Endodermal cell (in vitro differentiated cells): ENCODE measurements at places on chromosomes 12 and 14.

DNA sequence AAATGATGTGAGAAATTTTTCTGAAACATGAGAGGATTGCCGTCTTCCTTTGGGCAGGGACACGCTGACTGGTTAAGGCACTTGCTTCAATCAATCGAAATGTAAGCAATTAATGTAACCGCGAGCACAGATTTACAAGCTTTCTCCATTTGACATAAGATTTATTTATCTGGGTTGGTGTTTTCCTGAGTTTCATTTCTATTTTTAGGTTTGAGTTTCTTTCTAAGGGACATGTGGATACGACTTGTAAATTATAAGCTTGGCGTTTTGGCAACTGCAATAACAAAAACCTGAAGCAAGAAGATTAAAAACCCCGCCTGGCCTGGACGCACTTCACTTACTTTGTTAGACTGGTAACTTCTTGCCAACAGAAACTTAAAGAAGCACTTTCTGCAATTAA lies 20.3 kb upstream of the SINHCAF start:
- no peak for DNase-seq

- no peak for DNase-seq
Observed at GRCh38 chr12:128783129-128783574, 40.6 kb downstream of the SLC15A4 start.

GRCh38 chr14:57749267-57749666 lies 116.6 kb downstream of the SLC35F4 start:
- no peak for DNase-seq

GRCh38 chr12:76375939-76376338 lies 27.7 kb upstream of the BBS10 start:
- no peak for DNase-seq

- no peak for DNase-seq
Observed at GRCh38 chr12:8455727-8456360, at the start of gene CLEC6A. Gene CLEC6A, plus strand, starts transcription at chr12:8455962. Its CDS starts 150 bp downstream, at chr12:8456112.

GRCh38 chr12:53782093-53782703 lies 30.4 kb upstream of the CISTR start:
- DNase-seq: no peak

GRCh38 chr12:92987362-92987761 lies 58.3 kb upstream of the EEA1 start:
- no peak for DNase-seq

GRCh38 chr12:112973011-112973735 lies 5.1 kb upstream of the OAS2 start:
- DNase-seq: no peak

DNA sequence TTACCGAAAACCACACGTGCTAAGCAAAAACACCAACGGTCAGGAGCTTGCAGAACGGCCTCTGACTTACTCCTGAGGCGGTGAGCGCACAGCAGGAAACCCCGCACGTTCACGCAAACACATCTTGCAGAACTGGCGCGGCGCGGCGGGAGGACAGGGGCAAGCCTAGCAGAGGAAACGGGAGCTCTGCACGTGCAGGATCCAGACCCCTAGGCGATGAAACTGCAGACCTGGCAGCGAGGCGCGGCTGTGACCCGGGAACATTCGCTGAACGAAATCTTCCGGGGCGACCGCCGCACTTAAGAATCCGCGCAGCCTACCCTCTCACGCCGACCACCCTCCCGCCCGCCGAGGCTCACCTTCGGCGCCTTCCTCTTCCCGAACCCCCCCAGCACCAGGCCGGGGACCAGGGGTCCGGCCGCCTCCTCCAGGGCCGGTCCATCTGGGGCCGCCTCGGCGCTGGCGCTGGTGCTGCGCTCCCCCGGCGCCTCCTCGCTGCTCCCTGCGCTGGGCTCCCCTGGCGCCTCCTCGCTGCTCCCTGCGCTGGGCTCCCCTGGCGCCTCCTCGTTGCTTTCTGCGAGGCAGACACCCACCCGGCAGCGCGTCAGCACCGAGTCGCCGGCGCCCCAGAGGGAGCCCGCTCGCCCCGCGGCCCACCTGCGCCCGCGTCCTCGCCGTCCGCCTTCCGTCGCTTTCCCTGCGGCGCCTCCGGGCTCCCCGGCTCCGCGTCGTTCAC lies 615 bp downstream of the DDX51 start:
- peak; percentile 63 for DNase-seq

- no peak for DNase-seq
Observed at GRCh38 chr12:32104572-32105355, 1.9 kb upstream of the BICD1 start.
